ENCODE measurements at places on chromosomes 2 and 18.

DNA sequence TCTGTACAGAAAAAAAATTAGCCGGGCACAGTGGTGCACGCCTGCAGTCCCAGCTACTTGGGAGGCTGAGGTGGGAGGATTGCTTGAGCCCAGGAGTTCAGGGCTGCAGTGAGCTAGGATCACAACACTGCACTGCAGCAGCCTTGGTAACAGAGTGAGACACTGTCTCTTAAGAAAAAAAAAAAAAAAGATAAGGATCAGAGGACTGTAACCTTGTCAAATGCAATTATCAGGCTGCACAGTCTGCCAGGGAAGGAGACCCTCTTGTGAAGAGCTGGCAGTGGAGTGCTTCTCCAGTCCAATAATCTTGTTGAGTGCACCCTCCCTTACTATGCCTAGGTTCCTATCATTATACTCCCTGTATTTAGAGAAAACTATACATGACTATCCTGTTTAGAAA is 330.7 kb downstream of the PDE11A start:
- DNase-seq = no peak

DNA sequence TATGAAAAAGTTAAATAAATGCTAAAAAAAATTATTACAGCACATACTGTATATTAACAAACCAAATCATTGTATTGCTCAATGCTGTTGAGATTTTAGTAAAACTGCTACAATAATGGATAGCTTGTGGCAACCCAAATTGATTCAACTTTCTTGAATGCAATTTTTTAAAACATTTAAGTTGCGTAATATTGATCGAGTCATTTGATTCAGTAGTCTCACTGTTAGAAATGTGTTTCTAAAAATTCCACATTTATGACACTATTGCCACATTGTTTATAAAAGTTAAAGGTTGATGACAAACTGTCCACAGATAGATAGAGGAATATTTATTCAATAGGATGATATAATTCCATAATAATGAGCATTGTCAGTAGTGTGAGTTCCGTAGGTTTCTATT is 640.7 kb upstream of the CRIM1 start:
- DNase-seq = no peak

DNA sequence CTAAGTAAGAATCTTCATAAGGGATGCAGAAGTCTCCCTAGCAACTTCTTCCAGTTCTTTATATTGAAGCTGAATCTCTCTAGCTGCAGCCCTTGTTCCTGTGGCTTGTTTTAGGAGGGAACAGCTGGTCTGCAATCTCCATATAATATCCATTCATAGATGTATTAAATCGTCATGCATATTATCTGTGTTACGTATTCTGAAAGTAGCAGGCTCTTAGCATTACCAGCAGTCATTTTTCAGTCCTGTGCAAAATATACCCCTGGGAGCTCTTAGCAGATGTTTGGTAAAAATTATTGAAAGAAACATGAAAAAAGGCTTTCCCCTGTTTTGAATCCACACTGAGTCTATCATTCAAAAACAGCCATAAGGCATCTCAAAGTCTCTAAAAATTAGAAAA is 385.3 kb downstream of the IRS1 start:
- no peak for DNase-seq

GRCh38 chr18:29063346-29063745 is 886.4 kb upstream of the CDH2 start:
- DNase-seq = no peak

GRCh38 chr2:181411105-181411849 is 45.9 kb upstream of the ITGA4 start:
- no peak for DNase-seq

All from hematopoietic multipotent progenitor cell treated with erythropoietin and hydrocortisone succinate and interleukin-3 and kit ligand, for 6 days (in vitro differentiated cells).